ENCODE measurements at places on chromosomes 7 and 10. TPM values are rescaled to one million over a fixed set of nuclear protein-coding genes. Genes with fewer than 3 reads are reported as not detected.

The PCLO gene
- 5.0 TPM for total RNA-seq

DNA sequence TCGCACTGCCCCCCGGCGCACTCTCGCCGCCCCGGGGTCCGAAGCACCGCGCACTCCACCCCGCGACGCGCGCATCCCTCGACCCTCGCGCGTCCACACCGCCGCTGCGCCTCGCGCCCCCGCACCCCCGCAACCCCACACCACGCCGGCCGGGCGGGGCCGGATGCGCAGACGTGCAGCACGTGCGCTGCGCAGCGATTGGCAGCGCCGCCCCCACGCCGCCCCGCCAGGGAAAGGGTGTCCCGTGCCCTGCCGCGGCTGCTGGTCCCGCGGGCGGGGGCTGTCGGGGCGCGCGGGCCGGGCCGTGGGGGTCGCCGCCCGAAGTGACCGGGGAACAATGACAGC, 53.7 kb upstream of the KDM7A start:
- peak overlapping the region; percentile 48 for H3K4me3 ChIP-seq
- DNase-seq: no peak
- no peaks in the 10 kb centered on the region for H3K27me3 ChIP-seq
- H3K4me1 ChIP-seq: peaks cover 26% of the 10 kb centered on the region
- no peaks in the 10 kb centered on the region for H3K36me3 ChIP-seq

The FGFBP3 gene
- total RNA-seq: 0.58 TPM

DNA sequence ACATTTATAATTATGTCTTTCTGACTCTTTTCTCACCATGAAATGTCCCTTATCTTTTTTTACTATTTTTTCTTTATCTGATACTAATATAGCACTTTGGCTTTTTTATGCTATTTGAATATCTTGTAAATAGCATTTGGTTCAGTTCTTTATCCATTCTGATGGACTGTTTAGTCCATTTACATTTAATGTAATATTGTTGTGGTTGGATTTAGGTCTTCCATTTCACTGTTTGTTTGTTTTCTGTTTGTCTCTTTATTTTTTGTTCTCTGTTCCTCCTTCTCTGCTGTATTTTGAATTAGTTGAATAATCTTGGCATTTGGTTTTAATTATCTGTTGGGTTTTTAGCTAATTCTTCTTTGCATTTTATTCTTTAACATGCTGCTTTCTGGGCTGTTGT, 89.8 kb downstream of the ANKIB1 start:
- no peak overlapping the region for H3K4me3 ChIP-seq
- no peak for DNase-seq
- H3K27ac ChIP-seq: no peak overlapping the region
- no peaks in the 10 kb centered on the region for H3K4me1 ChIP-seq
- no peaks in the 10 kb centered on the region for H3K36me3 ChIP-seq
- no peaks in the 10 kb centered on the region for H3K27me3 ChIP-seq

Measured in esophagus muscularis mucosa (tissue), 4 donors.